Activated CD4-positive, CD25-positive, alpha-beta regulatory T cell (primary cell): ENCODE measurements at places on chromosomes 13 and 19.
A peak's percentile ranks its signal among the peaks of the same experiment; 100 is the strongest.

- no peak for DNase-seq
Measured at GRCh38 chr13:75492389-75492788, 10.4 kb upstream of the TBC1D4 start.

GRCh38 chr13:69585656-69586055 is 522.0 kb upstream of the ATXN8OS start:
- DNase-seq, result no peak

DNA sequence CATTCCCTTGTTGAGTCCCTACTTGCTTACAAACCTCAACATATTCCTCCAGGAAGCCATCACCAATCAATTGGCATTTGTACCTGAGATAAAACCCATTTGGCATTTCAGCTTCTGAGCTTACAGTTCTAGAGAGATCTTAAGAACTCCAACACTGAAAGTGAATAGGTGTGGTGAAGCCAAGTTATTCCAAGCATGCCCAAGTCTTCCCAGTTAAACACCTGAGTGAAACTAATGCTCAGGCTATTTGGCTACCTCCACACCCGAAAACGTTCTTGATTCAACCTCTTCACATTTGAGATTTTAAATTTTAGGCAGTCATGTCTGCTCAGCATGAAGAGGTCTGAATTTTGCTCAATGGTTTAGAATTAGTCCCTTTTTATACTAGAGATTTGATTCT is 2.5 kb upstream of the SCEL start:
- no peak for DNase-seq

DNA sequence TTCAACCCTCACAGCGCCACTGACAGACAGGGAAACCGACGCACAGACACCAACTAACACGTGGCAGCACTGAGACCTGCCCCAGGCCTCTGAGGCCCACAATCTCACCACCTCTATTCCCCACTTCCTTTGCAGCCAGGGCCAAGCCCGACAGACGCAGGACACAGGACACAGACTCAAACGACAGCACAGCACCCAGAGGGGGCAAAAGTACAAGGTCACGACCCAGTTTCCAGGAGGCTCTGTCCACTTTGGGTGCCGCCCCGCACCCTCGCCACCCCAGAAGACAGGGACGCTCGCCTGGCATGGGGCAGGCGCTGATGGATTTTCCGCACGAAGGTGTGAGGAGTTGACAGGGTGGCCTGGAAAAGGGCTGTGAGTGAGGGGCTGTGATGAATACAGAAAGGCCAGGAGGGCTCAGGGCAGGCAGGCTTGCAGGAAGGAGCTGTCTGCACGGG is 48.8 kb downstream of the MLLT1 start:
- no peak for DNase-seq

DNA sequence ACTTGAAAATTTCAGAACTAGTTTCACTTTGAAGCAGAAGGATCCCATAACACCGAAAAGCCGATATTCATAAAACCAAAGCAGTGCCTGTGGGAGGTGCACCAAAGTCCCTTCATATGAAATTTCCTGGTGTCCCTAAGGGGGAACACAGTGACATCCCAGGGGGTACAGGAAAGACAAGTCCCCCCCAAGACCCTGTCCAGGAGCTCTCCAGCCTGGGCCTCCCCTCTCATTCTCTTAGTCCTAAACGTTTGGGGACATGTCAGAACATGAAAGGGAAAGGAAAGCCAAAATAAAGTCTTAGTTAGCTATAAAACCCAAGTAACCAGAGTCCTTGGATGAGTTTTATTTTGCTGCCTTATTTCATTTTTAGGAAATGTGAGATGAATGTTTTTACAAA is 56.6 kb downstream of the MRPL57 start:
- DNase-seq, result no peak

GRCh38 chr13:84684048-84684662 is 801.9 kb upstream of the SLITRK1 start:
- DNase-seq, result no peak

- no peak for DNase-seq
Measured at GRCh38 chr19:19480688-19481087, 34.7 kb downstream of the TSSK6 start.

GRCh38 chr13:40390401-40390916 is 276.0 kb downstream of the FOXO1 start:
- DNase-seq, result no peak

- no peak for DNase-seq
Measured at GRCh38 chr13:58592052-58592451, 960.5 kb downstream of the PCDH17 start.

GRCh38 chr13:51440381-51440780 is 12.5 kb downstream of the INTS6 start:
- DNase-seq, result no peak

DNA sequence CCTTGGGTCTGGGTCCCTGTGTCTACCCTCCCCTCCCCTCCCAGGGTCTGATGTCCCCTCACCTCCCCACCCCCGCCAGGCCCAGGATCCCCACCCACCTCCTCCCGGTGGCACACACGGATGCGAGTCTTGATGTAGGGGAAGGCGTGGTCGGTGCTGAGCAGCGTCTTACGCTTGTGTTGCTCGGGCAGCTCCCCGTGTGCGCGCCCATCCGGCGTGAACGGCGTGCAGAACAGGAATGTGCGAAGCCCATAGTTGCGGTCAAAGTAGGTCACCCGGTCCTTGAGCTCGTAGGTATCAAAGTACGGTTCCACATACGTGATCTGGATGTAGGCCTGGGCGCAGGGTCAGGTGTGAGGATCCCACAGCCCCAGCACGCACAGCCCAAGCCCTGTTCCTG is 4.4 kb upstream of the KANK2 start:
- DNase-seq, result no peak

GRCh38 chr13:27379694-27380641 is 44.5 kb upstream of the GTF3A start:
- DNase-seq, result no peak

DNA sequence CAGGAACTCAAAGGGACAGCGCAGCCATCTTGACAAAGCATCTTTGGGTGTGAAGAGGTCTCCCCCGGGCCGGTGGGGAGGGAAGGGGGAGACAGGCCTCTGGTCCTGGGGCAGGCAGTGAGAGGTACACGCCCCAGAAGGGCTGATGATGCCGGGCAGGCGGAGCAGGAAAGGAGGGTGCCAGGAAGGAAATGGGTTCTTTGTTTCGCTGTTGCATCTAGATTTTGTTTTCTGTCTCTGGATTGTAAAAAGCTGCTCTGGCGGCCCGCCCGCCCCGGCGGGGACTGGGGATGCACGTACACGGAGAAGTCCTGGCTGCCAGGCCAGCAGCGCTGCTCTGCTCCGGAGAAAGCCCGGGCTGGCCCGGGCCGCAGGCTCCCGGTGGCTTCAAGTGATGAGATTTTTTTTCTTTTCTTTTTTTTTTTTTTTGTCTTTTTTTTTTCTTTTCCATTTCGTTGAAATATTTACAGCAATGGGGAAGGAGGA is 13.2 kb upstream of the ASF1B start:
- peak; percentile 21 for DNase-seq

- no peak for DNase-seq
Measured at GRCh38 chr13:104382951-104383350, 1316.7 kb upstream of the SLC10A2 start.

DNA sequence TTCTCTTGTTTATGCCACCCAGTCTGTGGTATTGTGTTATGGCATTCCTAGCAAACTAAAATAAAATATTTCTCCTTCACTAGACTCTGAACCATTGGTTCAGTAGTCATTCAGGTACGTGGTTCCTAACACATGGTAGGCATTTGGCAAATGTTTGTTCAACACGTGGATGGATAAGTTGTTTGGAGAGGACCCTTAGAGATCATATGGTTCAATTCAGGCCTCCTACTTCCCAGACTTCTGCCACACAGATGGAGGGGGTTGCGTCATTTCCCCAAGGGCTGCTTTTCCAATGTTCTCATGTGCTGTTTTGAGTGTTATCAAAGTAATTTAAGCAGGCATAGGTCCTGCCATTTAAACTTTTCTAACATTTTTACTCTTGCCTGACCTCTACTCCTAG is 6.7 kb downstream of the CXCL17 start:
- DNase-seq, result no peak

GRCh38 chr19:13842291-13843103 is 34.4 kb upstream of the NANOS3 start:
- DNase-seq, result peak; percentile 46

GRCh38 chr13:110164706-110165105 is 142.3 kb downstream of the COL4A1 start:
- no peak for DNase-seq

- no peak for DNase-seq
Measured at GRCh38 chr13:31663880-31664585, 75.3 kb upstream of the RXFP2 start.

DNA sequence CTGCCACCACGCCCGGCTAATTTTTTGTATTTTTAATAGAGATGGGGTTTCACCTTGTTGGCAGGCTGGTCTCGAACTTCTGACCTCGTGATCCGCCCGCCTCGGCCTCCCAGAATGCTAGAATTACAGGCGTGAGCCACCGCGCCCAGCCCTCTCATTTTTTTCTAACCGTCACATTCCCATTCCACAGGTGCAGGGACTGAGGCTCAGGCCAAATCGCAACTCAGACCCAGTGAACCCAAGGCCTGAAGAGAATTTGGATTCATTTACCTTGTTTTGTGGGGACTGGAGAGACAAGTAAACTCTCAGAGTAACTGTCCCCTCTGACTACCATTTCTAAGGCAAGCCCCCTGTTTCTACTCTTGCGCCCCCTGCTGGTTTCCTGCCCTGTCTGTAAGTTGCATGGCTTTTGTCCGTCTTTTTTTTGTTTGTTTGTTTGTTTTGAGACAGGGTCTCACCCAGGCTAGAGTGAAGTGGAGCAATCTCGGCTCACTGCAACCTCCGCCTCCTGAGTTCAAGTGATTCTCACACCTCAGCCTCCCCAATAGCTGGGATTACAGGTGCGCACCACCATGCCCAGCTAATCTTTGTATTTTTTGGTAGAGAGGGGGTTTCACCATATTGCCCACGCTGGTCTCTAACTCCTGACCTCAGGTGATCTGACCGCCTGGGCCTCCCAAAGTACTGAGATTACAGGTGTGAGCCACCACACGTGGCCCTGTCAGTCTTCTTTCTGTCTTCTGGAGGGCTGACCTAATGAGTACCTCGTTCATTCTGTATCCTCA is 2.3 kb upstream of the STRN4 start:
- peak; percentile 41 for DNase-seq

DNA sequence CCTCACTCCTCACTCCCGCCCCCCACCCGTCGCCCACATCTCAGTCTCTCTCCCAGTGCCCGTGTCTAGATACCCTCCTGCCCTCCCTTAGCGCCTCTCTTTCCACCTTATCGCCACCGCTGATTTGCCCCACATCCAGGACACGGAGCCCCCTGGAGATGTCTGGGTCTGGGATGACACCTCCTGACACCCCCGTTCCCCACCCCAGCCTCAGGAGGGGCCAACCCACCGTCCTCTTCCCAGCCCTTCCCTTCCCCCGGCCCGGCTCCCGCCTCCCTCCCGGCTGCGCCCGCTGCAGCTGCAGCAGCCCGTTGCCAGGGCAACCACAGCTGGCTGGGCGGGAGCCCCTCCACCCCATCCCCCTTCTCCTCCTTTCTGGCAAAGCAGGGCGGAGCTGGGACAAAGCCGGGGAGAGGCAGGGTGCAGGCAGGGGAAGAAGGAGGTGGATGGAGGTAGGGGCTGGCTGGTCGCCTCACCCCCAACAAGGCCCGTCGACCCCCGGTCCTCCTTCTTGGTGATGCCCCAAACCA is 13.5 kb downstream of the DPF1 start:
- no peak for DNase-seq

DNA sequence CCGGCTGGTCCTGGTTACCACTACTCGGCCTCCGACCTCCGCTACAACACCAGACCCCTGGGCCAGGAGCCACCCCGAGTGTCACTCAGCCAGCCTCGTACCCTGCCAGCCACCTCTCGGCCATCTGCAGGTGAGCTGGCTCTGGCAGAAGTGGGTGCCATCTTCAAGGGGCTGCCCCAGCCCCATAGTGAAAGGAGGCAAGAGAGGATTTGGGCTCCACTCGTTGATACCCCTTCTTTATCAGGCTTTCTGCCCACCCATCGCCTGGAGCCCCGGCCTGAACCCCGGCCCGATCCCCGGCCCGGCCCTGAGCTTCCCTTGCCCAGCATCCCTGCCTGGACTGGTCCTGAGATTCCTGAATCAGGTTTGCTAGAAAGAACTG is 7.1 kb downstream of the LTBP4 start:
- DNase-seq, result no peak

DNA sequence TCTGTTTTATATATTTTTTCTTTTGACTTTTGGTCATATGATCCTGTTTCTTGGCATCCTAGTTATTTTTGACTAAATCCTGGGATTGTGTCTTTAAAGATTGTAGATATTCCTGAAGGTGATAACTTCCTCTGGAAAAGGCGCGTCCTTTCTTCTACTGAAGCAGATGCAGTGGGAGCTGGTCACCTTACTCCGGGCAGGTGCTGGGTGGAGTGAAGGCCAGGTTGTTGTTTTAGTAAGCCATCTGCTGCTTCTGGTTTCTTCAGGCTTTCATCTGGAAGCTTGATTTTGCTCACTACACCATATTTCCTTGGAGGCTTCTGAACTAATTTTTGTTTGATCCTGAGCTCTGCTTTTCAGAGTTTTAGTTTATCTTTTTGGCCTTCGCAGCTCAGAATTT is 21.5 kb downstream of the URI1 start:
- no peak for DNase-seq

- DNase-seq, result no peak
Measured at GRCh38 chr13:113545931-113546516, 38.5 kb upstream of the TFDP1 start.

DNA sequence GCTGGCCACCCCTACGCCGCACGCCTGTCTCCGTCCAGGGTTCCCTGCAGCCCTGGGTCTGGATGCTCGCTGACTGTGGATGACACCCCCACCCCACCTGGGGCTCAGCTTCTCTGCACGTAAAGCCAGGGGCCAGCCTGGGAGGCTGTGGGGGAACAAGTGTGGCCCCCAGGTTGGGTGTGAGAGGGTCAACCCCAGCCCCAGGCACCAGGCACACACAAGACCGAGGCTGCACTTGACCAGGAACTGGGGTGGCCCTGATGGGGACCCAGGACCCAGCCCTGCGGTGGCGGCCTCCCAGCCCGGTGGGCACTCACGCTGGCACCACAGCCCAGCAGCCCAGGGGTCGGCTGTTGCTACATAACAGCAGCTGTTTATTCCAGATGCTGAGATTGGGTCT is 41.6 kb downstream of the GAS6 start:
- DNase-seq, result no peak
